Brain microvascular endothelial cell (primary cell): ENCODE measurements at places on chromosomes 7 and 10.
A peak's percentile ranks its signal among the peaks of the same experiment; 100 is the strongest.

- no peak for DNase-seq
These were observed 222.6 kb downstream of the MAD1L1 start for GRCh38 chr7:2010101-2010500.

- DNase-seq: no peak
These were observed 508.0 kb upstream of the MGMT start for GRCh38 chr10:128958834-128959690.

DNA sequence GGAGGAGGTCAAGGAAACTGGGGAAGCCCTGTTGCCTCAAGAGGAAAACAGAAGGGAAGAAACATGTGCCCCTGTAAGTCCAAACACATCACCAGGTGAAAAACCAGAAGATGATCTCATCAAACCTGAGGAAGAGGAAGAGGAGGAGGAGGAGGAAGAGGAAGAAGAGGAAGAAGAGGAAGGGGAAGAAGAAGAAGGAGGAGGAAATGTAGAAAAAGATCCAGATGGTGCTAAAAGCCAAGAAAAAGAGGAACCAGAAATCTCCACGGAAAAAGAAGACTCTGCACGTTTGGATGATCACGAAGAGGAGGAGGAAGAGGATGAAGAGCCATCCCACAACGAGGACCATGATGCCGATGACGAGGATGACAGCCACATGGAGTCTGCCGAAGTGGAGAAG lies 82.7 kb upstream of the SAMD8 start:
- DNase-seq: no peak

GRCh38 chr10:59366290-59366689 lies 3.9 kb upstream of the FAM13C start:
- no peak for DNase-seq

GRCh38 chr10:83978681-83979383 lies 160.5 kb upstream of the GHITM start:
- no peak for DNase-seq

- DNase-seq: peak; percentile 39
These were observed 122.7 kb downstream of the RAPGEF5 start for GRCh38 chr7:22234227-22234626.

GRCh38 chr7:42406358-42406757 lies 169.3 kb upstream of the GLI3 start:
- DNase-seq: no peak

DNA sequence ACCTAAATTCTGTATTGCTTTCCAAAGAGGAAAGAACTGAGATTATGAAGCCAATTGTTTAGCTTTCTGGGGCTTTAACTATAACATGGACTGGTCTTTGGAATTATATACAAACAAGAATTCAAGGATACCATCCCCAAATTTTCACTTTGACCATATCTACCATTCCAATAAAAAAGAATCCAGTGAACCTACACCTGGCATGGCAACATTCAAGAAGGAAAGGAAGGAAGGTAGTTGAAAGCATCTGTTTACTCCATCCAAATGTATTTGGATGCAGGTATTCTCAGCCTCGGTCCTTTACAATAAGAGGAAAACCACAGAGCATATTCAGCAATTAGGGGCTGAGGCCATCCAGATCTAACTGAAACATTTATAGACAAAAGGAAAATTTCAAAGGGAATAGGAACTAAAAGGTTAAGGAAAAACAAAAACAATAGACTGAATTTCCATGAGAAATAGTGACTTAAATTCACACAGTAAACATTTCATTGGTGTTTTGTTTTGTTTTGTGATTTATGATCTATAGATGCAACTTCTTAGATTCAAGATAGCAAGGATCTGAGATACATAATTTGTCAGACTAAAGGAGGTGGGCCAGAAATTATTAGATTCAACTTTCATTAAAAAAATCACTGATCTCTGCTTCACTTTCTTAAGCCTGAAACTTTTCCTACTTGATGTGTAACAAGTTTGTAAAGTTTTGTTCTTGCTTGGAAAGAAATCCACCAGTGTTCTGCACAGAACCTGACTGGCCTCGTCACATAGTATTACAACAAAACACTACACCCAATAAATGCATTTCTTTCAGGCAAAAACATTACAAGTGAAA lies 12.7 kb downstream of the SKIDA1 start:
- no peak for DNase-seq

- peak; percentile 5 for DNase-seq
These were observed 45.3 kb upstream of the EN2 start for GRCh38 chr7:155412416-155413253.

DNA sequence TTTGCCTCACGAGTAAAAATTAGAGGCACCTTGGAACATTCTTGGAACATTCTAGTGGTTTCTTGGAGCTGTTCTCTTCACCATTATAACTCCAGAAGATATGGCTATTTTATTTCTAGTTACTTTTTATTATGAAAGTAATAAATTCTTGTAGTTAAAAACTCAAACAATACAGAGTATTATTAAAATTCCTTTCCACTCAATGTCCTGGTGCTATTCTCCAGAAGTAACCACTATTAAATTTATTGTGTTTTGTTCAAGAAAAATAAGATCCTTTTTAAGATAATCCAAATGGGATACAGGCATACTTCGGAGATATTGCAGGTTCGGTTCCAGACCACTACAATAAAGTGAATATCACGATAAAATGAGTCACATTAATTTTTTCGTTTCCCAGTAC lies 68.6 kb downstream of the NOC3L start:
- no peak for DNase-seq
